ENCODE measurements at places on chromosomes 4 and X.

- DNase-seq, result no peak
Observed at GRCh38 chr4:76095568-76095967, 21.1 kb downstream of the ART3 start.

GRCh38 chr4:47406408-47406807 is 57.1 kb downstream of the COMMD8 start:
- no peak for DNase-seq

DNA sequence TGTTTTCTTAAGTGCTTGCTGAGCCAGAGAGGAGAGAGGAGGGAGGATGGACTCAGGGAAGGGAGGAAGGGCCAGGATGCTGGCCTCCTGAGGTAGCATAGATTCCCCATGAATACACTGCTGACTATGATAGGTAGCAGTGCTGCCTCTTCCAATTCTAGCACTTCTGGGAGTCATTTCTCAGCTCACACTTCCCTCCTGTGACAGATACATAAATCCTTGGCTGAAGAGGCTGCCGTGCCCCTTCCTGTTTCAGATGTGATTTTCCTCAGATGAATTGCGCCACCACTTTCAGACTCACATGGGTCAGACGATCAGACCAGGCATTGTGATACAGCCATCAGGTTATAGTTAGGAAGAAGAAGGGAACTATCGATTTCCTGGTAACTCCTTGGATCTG is 22.4 kb downstream of the TSC22D3 start:
- DNase-seq, result no peak

GRCh38 chr4:155207534-155208257 is 740 bp upstream of the NPY2R start:
- no peak for DNase-seq

DNA sequence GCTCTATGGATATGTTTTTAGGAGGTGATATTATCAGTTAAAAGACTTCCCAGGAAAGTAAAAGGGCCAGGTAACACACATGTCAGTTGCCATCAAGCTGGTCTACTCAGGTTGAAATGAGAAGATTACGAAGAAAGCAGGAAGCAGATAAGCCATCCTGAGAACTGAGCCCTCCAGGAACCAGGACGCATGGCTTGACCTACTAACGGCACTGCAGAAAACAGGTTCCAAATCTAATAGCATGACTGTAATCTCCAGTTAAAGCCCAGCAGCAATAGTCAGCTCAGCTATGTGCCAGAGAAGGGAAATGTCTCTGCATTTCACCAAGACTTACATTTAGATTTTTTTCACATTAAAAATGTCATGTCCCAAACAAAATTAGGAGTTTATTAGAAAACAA is 77.9 kb downstream of the APBB2 start:
- DNase-seq, result no peak

DNA sequence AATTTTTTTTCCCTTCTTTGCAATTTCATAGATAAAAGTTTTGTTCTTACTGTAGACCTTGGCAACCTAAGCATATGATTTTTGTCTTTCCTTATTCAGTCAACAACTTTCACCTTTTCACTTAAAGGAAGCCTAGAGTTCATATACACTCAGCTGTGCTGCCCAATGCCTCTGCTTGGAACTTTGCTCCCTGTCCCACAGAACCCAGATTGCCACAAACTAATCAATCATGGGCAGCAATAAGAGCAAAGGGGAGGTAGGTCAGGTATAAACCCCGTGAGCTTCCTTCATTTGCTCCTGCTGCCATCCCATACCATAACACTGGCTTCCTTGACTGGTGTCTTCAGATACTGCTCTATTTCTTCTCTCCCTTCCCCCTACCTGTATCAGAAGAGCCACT is 51.0 kb upstream of the BEND2 start:
- DNase-seq, result no peak

DNA sequence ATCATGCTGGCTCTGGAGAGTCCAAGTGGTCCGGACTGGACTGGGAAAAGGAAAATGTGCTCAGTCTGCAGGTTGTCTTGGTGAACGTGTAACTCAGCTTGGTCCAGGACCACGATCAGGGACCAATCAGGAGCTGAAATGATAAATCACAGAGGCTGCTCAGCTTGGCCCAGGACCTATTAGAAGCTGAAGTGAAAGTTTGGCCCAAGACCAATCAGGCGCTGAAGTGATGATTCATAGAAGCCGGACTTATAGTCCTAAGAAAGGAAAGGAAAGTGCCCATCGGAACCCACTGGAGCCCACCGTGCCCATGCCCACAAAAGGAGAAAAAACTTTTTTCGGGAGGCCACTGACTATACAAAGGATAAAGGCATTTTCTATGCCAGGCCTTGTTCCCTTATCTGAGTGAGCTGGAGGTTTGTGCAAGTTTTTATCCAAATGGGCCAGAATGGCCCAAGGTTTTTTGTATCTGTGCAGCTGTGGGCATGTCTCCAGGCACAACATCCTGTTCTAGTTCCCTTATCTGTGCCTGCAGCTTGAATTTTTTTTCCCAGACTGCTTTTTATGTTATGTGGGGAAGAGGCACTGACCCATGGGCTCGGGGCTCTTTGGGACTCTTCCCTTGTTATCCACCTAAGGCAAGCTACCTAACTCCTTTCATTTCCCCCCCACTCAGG is 194.4 kb downstream of the FAM133A start:
- DNase-seq, result no peak

GRCh38 chr4:119131164-119131563 is 4.5 kb upstream of the MYOZ2 start:
- no peak for DNase-seq

DNA sequence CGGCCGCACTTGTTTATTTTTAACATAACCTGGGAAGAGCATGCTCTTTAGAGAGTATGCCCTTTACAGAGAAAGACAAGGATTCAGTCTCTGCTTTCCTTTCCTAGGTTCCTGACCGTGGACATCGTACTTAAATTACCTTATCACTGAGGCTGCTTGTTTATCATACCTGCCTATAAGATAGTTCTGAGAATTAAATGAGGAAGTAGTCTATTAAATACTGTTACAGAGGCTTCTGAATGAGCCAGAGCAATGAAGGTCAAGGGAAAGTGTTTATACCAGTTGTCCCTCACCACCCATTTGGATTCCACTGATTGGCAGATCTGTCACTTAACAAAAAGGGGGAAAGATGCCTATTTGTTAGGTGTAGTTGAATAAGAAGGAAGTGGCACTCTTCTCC is 10.0 kb downstream of the TXLNG start:
- no peak for DNase-seq

- DNase-seq, result no peak
Observed at GRCh38 chr4:48388525-48389154, 47.3 kb downstream of the SLAIN2 start.

DNA sequence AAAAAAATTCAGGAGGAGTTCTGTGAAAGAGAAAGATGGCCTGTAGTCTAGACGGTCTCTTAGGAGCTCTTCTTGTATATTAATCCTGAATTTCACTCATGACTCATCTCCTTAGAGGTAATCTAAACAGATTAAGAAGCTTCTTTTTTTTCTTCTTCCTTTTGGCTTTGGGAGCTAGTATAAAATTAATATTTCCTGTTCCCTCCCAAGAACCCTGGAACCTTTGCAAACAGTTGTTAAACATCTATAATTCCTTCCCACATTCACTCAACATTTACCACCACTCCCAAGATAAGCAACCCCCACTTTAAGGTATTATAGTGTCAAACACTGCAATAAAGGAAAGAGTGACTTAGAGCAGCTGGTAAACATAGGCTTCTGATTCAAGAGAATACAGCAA is 146.4 kb upstream of the EDNRA start:
- DNase-seq, result no peak

- no peak for DNase-seq
Observed at GRCh38 chrX:39636481-39636880, 461.3 kb downstream of the BCOR start.

- DNase-seq, result no peak
Observed at GRCh38 chrX:51598899-51599298, 19.8 kb downstream of the CENPVL3 start.

- DNase-seq, result no peak
Observed at GRCh38 chrX:129693354-129693753, 38.6 kb upstream of the APLN start.

- DNase-seq, result no peak
Observed at GRCh38 chr4:84750260-84750959, 167.5 kb downstream of the CDS1 start.

DNA sequence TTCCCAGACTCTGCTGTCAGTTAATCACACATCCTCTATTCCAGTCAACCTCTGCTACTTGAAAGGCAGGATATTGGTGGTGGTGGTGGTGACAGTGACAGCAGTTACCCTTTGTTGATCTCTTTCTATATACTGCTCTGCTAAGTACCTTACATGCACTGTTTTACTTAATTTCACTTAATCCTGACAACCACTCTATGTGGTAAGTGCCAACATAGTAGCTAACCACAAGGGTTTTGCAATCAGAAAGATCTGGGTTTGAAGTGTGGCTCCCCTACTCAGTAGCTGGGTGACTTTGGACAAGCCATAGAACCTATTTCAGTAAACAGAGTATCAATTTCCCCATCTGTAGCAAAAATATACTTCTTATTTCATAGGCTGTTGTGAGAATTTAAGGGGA is 24.2 kb upstream of the F9 start:
- no peak for DNase-seq

DNA sequence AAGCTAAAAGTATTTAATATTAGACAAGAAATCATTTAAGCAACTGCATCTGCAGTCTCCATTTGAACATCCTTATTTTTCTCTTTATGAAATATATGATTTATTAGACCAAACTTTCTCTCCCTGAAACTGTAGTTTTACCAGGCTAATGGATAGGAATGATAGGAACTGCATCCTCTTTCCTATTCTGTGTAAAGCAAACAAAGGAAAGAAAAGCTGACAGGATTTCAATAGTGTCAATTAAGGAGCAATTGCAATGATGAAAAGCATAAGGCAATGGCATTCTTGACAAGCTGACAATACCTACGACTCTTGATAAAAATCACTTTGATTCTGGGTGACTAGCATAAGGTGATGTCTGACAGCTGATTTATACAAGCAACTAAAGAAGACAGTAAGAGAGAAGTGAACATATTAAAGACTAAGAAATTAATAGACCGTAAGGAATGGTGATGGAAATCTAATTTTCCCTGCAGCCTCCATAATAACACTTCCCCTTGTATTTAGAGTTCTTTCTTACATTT is 502.5 kb downstream of the TECRL start:
- DNase-seq, result no peak

- no peak for DNase-seq
Observed at GRCh38 chrX:82534086-82534597, 973.9 kb upstream of the POU3F4 start.

- DNase-seq, result no peak
Observed at GRCh38 chrX:2517055-2517454, 16.3 kb upstream of the DHRSX start.

Data from T-helper 17 cell (primary cell).